ENCODE measurements at places on chromosomes 3 and 15. TPM values are rescaled to one million over a fixed set of nuclear protein-coding genes. Genes with fewer than 3 reads are reported as not detected.

Gene COL6A5
- not detected for total RNA-seq

DNA sequence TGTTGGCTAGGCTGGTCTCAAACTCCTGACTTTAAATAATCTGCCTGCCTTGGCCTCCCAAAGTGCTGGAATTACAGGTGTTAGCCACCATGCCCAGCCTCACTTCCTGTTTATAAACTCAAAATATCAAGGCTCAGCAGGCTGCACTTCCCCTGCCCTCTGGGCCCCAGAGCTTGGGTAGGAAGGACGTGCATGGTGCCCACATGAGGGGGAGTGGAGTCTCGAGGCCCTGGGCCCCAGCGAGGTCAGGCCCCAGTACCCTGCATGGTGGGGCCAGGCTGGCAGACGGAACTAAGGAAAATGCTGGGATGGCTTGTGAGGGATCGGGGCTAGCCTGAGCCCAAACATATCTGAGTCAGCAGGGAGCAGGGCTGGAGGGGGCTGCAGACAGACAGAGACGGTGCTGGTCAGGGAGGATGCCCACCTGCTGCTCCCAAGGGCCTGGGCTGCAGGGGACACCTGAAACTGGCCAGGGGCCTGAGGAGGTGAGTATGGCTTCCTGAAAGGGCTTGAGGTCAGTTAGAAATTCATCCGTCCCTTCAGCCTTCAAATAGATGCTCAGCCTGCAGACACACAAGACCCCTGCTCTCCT lies 5.1 kb downstream of the SPTBN5 start:
- DNase-seq = no peak

- no peak for DNase-seq
Measured at GRCh38 chr3:160686955-160687535, 10.1 kb downstream of the ARL14 start.

GRCh38 chr3:126417981-126418530 lies 23.3 kb downstream of the CFAP100 start:
- DNase-seq = peak; percentile 29

DNA sequence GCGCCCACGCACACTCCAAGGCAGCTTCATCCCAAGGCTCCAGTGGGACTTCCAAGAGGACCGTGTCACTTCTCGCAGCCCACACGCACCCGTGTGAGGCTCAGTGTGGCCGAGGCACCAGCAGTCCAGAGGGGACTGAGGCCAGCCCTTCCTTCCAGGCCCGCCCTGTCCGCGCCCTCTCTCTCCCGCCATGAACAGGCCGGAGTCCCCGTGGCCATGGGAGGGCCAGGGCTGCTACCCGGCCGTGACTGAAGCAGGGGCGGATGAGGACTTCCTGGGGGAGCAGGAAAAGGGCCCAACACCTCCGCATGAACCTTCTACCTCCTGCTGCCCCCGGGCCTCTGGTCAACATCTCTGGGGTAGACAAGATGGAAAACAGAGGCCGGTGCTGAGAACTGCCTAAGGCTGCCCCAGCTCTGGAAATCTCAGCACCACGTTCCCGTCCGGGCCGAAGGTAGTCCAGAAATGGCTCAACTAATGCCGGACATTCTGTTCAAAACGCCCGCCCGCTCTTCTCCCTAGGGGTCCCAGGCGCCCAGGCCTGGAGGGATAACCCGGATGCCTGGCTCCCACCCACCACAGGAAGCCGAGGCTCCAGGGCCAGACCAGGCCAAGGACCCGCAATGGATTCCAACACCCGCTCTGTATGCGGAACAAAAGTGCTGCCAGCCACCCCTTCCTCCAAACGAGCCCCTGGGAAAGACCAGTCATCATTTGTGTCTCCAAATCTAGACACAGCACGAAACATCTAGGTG lies 32.7 kb downstream of the TNK2 start:
- no peak for DNase-seq

- DNase-seq = no peak
Measured at GRCh38 chr3:84209474-84209873, 749.3 kb upstream of the CADM2 start.
